ENCODE measurements at places on chromosomes 1 and 21. TPM values are rescaled to one million over a fixed set of nuclear protein-coding genes. Genes with fewer than 3 reads are reported as not detected.
A peak's percentile ranks its signal among the peaks of the same experiment; 100 is the strongest.

DNA sequence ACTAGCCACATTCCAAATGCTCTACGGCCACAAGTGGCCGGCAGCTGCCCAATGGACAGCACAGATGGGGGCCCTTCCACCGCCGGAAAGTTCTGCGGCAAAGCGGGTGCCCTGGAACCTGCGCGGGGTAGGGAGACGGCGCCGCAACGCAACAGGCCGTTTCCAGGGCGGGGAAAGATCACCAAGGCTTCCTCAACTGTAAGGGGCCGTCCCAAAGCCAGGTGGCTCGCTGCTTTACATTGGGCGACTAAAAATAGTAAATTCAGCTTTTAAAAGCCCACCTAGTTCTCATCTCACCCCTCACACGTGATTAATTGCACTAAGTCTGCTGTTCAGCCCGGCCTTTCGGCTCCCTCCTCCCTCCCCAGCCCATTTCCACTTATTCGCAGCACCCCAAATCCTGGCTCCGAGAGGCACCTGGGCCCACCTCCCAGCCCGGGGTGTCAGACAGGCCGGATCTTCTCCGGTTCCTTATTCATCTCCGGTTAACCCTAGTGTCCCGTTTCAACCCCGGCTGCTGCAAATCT is 643 bp downstream of the CFAP298 start:
- H3K4me3 ChIP-seq = peak overlapping the region; percentile 69
- DNase-seq = no peak
- H3K27me3 ChIP-seq = no peaks in the 10 kb centered on the region
- H3K4me1 ChIP-seq = peaks cover 14% of the 10 kb centered on the region
- peak overlapping the region; percentile 96 for H3K27ac ChIP-seq

DNA sequence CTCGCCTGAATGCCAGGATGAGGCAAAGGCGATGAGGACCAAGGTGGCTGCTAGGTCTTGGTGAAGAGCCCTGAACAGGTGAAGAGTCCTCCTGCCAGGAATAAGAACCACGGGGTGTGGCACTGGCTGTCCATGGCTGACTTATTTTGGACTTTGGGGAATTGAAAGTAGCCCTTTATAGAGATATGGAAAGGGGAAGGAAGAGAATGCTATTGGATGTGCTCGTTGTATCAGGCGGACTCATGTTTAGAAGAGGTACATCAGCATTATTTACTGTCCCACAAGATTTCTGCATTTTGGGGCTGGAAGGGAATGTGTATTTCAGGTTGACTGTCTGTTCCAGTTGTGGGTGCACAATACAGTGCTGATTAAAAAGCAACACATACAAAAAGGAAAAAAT is 465.8 kb downstream of the DSCAM start:
- H3K36me3 ChIP-seq = no peaks in the 10 kb centered on the region
- H3K4me1 ChIP-seq = no peaks in the 10 kb centered on the region
- no peak overlapping the region for H3K4me3 ChIP-seq
- H3K27ac ChIP-seq = no peak overlapping the region
- no peak for DNase-seq
- no peaks in the 10 kb centered on the region for H3K27me3 ChIP-seq

DNA sequence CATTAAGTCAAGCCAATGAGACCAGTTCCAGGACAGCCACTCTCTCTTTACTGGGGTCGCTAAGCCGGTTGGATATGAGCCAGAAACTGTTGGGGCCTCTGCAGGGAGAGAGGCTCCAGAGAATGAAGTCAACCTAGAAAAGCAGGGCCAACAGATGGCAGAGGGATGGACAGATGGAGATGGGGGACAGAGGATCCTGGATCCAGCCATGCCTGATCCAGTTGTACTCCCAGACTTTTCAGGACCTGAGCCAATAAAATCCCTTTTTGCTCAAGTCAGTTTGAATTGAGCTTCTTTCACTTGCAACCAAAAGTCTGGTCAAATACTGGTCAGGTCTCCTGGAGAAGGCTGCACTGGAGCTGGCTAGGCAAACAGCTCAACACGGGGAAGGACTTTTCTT is 2.2 kb downstream of the DHCR24 start:
- H3K27ac ChIP-seq = peak overlapping the region; percentile 99
- H3K27me3 ChIP-seq = no peaks in the 10 kb centered on the region
- H3K4me3 ChIP-seq = peak overlapping the region; percentile 98
- H3K36me3 ChIP-seq = peaks cover 7% of the 10 kb centered on the region

DNA sequence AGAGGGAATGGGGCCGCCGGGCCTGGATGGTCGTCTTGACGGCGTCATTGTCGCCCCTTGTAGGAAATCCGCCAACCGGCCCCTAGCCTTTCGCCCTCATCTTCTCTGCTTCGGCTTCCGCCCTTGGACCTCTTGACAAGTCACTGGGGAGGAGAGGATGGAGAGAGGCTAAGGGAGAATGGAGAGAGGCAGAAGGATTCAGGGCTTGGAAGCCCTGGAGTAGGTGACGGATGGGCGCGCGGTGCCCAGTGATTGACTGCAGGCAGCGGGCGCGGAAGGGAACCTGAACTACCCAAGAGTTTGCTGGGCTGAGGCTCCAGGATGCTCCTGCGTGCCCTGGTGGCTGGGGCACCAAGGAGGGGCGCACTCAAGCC is 651 bp downstream of the PDE4B start:
- H3K4me1 ChIP-seq = no peaks in the 10 kb centered on the region
- no peak overlapping the region for H3K4me3 ChIP-seq
- no peak for DNase-seq
- no peak overlapping the region for H3K27ac ChIP-seq
- no peaks in the 10 kb centered on the region for H3K27me3 ChIP-seq

GRCh38 chr1:6207921-6208320 is 2.0 kb downstream of the RNF207 start:
- H3K36me3 ChIP-seq = peaks cover 7% of the 10 kb centered on the region
- peaks cover 17% of the 10 kb centered on the region for H3K4me1 ChIP-seq
- no peak overlapping the region for H3K4me3 ChIP-seq
- H3K27me3 ChIP-seq = no peaks in the 10 kb centered on the region
- H3K27ac ChIP-seq = no peak overlapping the region

- no peaks in the 10 kb centered on the region for H3K4me1 ChIP-seq
- no peaks in the 10 kb centered on the region for H3K36me3 ChIP-seq
- H3K27ac ChIP-seq = no peak overlapping the region
Measured at GRCh38 chr1:235710687-235711086, 61.1 kb upstream of the GNG4 start.

- H3K36me3 ChIP-seq = no peaks in the 10 kb centered on the region
- no peaks in the 10 kb centered on the region for H3K4me1 ChIP-seq
- no peak for DNase-seq
Measured at GRCh38 chr1:167635941-167636340, 5.9 kb downstream of the RCSD1 start.

GRCh38 chr1:214441119-214441518 is 110.3 kb downstream of the PTPN14 start:
- DNase-seq = no peak
- H3K36me3 ChIP-seq = no peaks in the 10 kb centered on the region
- H3K27me3 ChIP-seq = no peaks in the 10 kb centered on the region
- H3K27ac ChIP-seq = no peak overlapping the region

GRCh38 chr1:62269851-62270495 is 49.3 kb downstream of the KANK4 start:
- DNase-seq = no peak
- H3K4me1 ChIP-seq = no peaks in the 10 kb centered on the region
- no peak overlapping the region for H3K27ac ChIP-seq
- no peaks in the 10 kb centered on the region for H3K27me3 ChIP-seq
- H3K36me3 ChIP-seq = peaks cover 67% of the 10 kb centered on the region
- H3K4me3 ChIP-seq = no peak overlapping the region

- H3K27ac ChIP-seq = no peak overlapping the region
- no peaks in the 10 kb centered on the region for H3K27me3 ChIP-seq
- H3K4me3 ChIP-seq = no peak overlapping the region
- H3K4me1 ChIP-seq = peaks cover 11% of the 10 kb centered on the region
Measured at GRCh38 chr1:59769736-59770095, 45.0 kb upstream of the HOOK1 start.

DNA sequence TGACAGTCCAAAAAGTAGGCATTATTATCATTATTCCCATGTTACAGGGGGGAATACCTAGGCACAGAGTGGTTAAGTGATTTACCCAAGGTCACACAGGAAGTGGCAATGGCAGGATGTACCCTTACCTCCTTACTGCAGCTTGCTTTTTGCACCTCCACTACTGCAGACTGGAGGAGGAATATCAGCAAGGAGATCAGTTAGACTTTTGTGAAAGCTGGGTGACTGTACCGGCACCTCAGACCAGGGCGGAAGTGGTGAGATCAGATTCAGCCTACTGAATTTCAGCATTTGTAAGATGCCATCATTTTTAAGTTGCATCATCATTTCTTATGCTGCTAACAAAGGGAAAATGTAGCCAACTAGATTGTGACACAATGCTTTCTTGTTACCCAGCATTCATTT is 4.5 kb downstream of the ADARB1 start:
- no peaks in the 10 kb centered on the region for H3K27me3 ChIP-seq
- H3K4me1 ChIP-seq = peaks cover 18% of the 10 kb centered on the region
- H3K36me3 ChIP-seq = peaks cover 12% of the 10 kb centered on the region
- no peak for DNase-seq

GRCh38 chr1:68438310-68438709 is 11.4 kb downstream of the RPE65 start:
- no peak for DNase-seq
- no peak overlapping the region for H3K27ac ChIP-seq
- no peaks in the 10 kb centered on the region for H3K36me3 ChIP-seq
- H3K4me3 ChIP-seq = no peak overlapping the region
- H3K4me1 ChIP-seq = no peaks in the 10 kb centered on the region
- H3K27me3 ChIP-seq = no peaks in the 10 kb centered on the region

- H3K27me3 ChIP-seq = no peaks in the 10 kb centered on the region
- no peaks in the 10 kb centered on the region for H3K36me3 ChIP-seq
- peaks cover 66% of the 10 kb centered on the region for H3K4me1 ChIP-seq
- H3K27ac ChIP-seq = peak within 1 kb of the TSS; percentile 43
- DNase-seq = peak; percentile 44
Measured at GRCh38 chr1:9292361-9293240, at the start of gene SPSB1. Gene SPSB1 (plus strand): TSS chr1:9292894. CDS start chr1:9355892, 62,998 bp downstream.

DNA sequence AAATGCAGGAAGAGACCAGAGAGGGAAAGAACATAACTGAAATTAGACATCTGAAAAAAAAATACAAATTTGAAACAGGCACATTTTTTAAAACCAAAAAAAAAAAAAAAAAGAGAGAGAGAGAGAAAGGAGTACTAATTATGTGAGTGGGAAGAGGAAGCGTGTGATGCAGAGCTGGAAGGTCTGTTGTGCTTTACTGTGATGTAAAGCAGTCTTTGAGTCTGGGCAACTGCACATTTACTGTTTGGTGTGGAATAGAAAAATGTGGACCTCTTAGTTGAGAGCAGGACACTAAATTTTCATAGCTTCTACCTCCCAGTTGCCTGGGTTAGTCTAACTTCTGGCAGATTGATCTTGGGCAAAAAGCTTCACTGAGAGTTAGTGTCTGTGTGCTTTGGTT is 16.5 kb downstream of the LHX9 start:
- H3K27ac ChIP-seq = no peak overlapping the region
- no peak overlapping the region for H3K4me3 ChIP-seq
- DNase-seq = no peak
- no peaks in the 10 kb centered on the region for H3K27me3 ChIP-seq
- H3K36me3 ChIP-seq = no peaks in the 10 kb centered on the region

DNA sequence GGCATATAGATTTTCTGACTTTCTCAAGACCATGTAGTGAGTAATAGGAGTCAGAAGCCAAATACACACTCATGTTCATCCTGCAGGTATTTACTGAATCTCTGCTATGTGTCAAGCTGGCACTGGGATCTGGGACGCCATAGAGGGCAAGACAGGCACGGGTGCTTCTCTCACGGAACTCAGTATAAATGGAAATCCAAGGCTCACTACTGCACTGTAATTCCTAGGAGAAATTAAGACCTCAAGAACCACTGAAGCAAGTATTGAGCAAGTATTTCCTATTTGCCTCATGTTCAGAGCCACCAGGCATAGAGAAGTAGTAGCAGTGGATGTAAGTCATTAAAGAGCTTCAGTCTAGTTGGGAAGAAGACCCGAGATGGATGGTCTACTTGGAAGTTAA is 38.9 kb downstream of the EIF2D start:
- H3K4me1 ChIP-seq = no peaks in the 10 kb centered on the region
- no peak for DNase-seq
- no peak overlapping the region for H3K4me3 ChIP-seq
- H3K36me3 ChIP-seq = no peaks in the 10 kb centered on the region
- no peak overlapping the region for H3K27ac ChIP-seq

DNA sequence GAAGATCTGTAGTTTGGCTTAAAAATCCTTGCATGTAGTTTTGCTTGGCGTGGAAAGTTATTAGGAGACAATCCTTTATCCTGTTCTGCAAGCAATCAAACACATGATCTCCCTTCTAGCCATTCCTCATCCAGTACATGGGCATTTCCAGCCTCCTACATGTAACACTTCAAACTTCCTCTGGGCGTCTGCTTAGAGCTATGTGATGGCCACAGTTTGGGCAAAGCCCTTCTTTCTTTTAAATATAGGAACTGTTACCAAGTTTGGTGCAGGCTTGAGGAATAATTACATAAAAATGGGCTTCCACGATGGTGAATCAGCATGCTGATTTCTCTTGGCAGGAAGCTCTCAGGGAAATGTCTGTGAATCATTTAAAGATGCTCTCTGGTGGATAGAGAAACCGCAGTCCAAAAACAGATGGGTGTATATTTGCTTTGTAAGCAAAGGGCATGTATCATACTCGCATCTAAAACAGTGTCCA is 176.9 kb upstream of the FMN2 start:
- H3K4me3 ChIP-seq = no peak overlapping the region
- H3K4me1 ChIP-seq = no peaks in the 10 kb centered on the region
- H3K27me3 ChIP-seq = no peaks in the 10 kb centered on the region
- no peak overlapping the region for H3K27ac ChIP-seq
- DNase-seq = no peak
- H3K36me3 ChIP-seq = no peaks in the 10 kb centered on the region

GRCh38 chr21:39471598-39471997 is 19.8 kb downstream of the SH3BGR start:
- no peaks in the 10 kb centered on the region for H3K36me3 ChIP-seq
- H3K4me3 ChIP-seq = no peak overlapping the region
- DNase-seq = no peak
- H3K27ac ChIP-seq = no peak overlapping the region
- H3K27me3 ChIP-seq = no peaks in the 10 kb centered on the region
- H3K4me1 ChIP-seq = no peaks in the 10 kb centered on the region

GRCh38 chr1:52996653-52997052 is 65.4 kb upstream of the PODN start:
- H3K4me1 ChIP-seq = no peaks in the 10 kb centered on the region
- no peaks in the 10 kb centered on the region for H3K27me3 ChIP-seq
- no peak overlapping the region for H3K27ac ChIP-seq
- DNase-seq = no peak
- H3K4me3 ChIP-seq = no peak overlapping the region

- H3K4me3 ChIP-seq = no peak overlapping the region
- H3K36me3 ChIP-seq = no peaks in the 10 kb centered on the region
- H3K27me3 ChIP-seq = no peaks in the 10 kb centered on the region
- peaks cover 28% of the 10 kb centered on the region for H3K4me1 ChIP-seq
- DNase-seq = no peak
Measured at GRCh38 chr21:37064841-37065240, 8.0 kb downstream of the PIGP start.

GRCh38 chr1:59845091-59845490 is 30.3 kb downstream of the HOOK1 start:
- H3K4me3 ChIP-seq = no peak overlapping the region
- H3K4me1 ChIP-seq = no peaks in the 10 kb centered on the region
- peaks cover 46% of the 10 kb centered on the region for H3K36me3 ChIP-seq

GJA4 gene
- total RNA-seq = not detected

CHRM3 gene
- total RNA-seq = not detected

LRRN2 gene
- not detected for total RNA-seq

ERICH3 gene
- not detected for total RNA-seq

PDC gene
- not detected for total RNA-seq

DNTTIP2 gene
- total RNA-seq = 63.3 TPM

BRINP2 gene
- total RNA-seq = 0.20 TPM

DISC1 gene
- 3.1 TPM for total RNA-seq

VSIG8 gene
- not detected for total RNA-seq

ADCY10 gene
- total RNA-seq = 0.02 TPM

CELA2A gene
- not detected for total RNA-seq

SUSD4 gene
- total RNA-seq = not detected
